MCF 10A (cell line): ENCODE measurements at places on chromosomes 6 and 20. TPM values are rescaled to one million over a fixed set of nuclear protein-coding genes. Genes with fewer than 3 reads are reported as not detected.

The DSE gene
- 66.0 and 86.5 TPM in 2 replicates for total RNA-seq

DNA sequence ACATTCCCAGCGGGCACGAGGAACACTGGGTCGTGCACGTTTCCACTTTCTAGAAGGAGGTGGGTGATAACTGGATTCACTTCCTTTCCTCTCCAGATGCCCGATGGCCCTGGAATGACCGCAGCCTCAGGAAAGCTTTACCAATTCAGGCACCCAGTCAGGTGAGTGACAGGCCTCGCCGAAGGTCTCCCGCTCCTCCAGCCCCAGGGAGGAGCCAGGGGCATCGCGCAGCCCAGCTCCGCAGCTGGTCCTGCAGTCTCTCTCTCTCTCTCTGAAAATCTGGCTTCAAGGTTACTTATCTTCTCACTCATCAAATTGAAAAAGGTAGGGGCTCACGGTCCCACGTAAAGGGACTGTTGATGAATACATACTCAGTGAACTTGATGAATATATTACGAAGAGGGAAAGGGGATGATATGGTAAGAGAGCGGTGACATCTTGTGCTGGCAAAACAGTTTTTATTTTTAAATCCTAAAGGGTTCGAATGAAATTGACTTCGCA, 891 bp downstream of the RIPPLY2 start:
- no peak for DNase-seq

DNA sequence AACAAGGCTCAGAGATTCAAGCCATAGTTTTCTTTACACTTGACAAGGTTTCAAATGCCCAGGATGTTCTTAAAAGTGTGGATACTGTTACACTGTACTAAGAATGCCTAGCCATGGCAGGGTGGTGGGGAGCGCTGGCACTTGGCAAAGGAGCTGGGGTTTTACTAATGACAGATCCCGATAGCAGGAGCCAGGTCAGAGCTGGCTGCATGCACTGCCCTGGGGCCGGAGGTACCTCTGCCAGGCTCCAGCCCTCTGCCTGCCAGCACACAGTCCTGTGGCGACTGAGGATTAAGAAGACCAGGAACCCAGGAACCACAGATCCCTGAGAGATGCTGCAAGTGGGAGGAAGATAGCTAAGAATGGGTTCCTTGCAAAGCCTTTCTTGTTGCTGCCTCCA, 260.3 kb downstream of the ALDH8A1 start:
- DNase-seq: peak; percentile 18

GRCh38 chr6:170346649-170347048, 40.1 kb downstream of the FAM120B start:
- no peak for DNase-seq

DNA sequence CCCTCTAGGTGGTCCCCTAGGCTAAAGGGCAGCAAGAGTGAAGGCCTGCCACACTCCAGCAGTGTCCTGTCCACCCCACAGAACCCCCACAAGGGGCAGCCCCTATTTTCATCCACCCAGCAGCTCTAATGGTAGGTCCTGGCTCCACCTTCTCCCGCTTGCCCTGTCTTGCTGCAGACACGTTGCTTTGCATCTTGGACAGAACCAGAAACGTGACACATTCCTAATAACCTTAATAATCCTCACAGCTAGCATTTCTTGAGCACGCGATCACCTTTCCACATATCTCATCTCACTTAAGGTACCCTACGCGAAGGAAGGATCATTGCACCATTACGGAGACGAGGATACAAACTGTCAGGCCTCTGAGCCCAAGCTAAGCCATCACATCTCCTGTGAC, 11.7 kb upstream of the SLC22A23 start:
- DNase-seq: no peak

DNA sequence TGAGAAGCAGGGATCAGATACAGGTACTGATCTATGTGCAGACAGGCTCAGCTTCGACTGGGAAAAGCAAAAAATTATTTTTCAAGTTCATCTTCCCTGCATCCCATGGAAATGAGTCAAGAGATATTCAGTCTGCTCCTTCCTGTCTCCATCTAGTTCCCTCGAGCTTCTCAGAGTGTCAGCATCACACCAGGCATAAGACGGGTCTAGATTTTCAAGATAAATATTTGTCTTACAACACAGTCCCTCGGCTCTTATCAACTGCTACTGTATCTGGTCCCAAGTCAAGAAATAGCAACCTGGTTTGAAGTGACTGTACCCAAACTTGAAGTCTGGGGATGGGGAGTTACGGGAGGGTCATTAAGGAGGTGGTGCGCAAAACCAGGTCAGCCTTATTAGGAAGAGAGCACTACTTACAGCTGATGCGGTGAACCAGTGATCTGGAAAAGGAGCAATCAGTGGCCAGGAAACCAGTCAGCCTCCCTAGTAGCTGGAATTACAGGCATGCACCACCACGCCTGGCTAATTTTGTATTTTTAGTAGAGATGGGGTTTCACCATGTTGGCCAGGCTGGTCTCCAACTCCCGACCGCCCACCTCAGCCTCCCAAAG, 29.7 kb downstream of the ZMYND8 start:
- DNase-seq: no peak

DNA sequence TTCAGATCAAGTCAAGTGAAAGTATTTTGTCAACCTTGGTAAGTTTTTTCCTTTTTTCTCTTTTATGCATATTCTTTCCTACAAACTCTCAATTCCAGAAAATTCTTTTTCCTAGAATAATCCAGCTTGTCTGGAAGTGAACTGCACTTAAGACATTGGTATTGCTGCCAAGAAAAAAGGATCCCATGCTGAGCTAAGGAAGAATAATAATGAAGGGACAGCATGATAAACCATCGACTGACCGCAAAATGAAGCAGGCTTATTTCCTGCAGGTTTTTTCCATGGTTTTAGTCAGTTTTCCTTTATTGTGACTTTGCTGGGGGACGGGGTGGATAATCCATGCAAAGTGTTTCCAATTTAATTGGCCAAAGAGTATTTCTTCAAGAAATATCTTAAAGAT, 857.6 kb upstream of the SLC35B3 start:
- no peak for DNase-seq

GRCh38 chr6:132954936-132955335, 140.6 kb downstream of the RPS12 start:
- no peak for DNase-seq
